Posterior vena cava (tissue), 2 donors: ENCODE measurements at places on chromosomes 7 and 10.

DNA sequence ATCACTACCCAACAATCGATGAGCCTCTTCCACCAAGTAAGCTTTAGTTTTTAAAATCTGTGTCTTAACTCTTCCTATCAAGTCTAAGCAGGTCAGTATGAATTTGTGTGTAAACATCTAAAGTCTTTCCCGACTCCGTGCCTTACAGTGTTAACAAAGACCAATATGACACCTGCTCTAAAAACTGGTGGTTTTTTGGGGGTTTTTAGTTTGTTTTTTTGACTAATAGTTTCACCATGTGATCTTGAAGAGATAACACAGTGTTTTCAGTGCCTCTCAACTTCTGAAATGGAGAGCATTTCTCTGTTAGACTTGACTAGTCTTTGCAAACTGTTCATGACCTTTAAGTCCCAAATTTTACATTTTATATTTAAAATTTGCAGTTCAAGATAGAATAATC, 132.0 kb upstream of the STK17A start:
- DNase-seq = no peak

DNA sequence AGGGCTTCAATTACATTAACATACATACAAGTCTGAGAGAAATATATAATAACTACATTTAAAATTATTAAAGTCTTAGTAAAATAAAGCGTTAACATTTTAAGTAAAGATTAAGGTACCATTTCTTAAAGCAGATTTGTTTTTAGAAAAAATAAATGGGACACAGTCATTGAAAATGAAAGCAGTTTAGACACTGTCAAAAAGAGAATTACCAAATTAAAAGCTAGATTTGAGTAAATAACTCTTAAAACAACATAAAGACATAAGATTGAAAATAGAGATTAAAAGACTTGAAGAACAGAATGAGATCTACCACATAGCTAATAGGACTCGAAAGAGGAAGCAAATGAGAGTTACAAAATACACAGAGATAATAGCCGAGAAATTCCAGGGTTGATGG, 562.2 kb upstream of the FOXK1 start:
- no peak for DNase-seq

GRCh38 chr7:149248777-149249176, 9.3 kb downstream of the ZNF212 start:
- no peak for DNase-seq

DNA sequence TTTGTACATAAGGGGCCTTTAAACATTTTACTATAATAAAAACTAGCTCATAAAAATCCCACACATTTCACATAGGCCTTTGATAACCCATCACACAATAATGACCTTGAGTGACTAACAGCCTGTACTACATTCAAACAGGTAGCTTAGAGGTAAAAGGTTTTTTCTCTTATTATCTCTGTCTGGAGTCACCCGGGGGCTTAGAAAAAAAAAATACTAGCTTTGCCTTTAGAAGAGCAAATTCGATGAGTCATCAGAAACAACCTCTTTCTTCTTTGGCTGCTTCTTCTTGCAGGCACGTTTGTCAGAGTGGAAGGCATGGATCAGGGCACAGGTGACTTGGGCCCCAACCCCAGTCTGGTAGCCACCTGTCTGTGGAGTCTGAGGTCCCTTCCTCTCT, 43.4 kb upstream of the ADO start:
- DNase-seq = no peak

GRCh38 chr7:28558236-28558635, 145.9 kb downstream of the CREB5 start:
- DNase-seq = no peak

- DNase-seq = peak; percentile 96
These were observed 96.5 kb upstream of the TARP start for GRCh38 chr7:38369816-38370493.

DNA sequence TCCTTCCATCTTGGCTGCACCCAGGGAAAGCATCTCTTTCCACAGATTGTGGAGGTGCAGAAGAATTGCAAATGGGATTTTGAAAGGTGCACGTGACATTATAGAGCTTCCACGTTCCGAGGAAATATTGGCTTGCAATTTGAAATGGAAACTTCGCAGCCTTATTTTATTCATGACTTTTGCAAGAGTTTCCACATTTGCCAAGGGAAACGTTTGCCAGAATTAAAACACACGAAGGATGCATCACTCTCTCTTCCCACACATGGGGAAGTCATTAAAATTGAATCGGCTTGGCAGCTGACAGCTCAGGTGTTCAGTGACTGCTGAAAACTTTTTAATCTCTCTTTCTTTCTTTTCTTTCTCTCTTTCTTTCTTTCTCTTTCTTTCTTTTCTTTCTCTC, 475.4 kb upstream of the IGFBP3 start:
- DNase-seq = no peak

DNA sequence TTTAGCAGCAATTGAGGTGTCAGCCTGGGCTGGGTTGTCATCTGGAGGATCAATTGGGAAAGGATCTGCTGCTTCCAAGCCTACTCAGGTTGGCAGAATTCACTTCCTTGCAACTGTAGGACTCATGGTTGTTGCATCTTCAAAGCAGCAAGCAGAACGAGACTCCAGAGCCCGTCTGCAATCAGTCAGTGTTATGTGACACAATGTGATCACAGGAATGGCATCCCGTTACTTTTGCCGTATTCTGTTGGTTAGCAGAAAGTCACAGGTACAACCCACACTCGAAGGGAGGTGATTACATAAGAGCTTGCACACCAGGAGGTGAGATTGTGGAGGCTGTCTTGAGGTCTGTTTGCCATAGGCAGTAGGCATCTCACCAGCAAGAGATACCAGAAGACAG, 15.4 kb upstream of the LYZL1 start:
- no peak for DNase-seq

GRCh38 chr10:1579141-1579491, 158.2 kb downstream of the ADARB2 start:
- DNase-seq = no peak

GRCh38 chr10:22335173-22335933, 9.9 kb upstream of the SPAG6 start:
- DNase-seq = peak; percentile 90

DNA sequence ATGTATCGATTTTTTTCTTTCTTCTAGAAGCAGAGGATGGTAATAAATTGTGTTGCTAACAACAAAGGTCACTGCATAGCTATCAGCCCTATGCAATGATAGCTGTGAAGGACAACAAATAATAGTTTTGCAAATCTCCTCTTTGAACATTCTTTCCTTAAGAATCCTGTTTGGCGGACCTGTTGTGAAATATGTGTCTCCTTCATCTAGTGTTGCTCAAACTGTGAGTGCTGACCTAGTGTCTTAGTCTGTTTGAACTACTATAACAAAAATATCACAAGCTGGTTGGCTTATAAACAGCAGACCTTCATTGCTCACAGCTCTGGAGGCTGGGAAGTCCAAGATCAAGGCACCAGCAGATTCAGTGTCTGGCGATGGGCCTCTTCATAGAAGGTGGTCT, 53.7 kb downstream of the CAV1 start:
- no peak for DNase-seq

DNA sequence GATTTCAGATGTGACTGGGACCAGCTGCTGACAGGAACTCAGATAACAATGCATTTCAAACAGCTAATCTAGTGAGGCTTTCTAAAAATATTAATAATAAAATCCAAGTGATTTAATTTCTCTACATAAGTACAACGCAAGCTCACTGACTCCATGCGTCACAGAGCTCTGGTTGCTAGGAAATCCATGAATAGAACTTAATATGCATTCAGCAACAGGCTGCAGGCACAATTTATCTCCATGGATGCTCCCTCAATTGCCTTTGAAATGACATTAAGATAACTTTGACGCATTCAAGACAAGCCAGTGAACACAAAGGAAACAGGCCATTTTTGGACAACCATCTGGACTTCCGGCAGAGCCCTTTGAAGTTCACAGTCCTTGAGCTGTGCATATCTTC, 118.7 kb upstream of the COL1A2 start:
- no peak for DNase-seq

DNA sequence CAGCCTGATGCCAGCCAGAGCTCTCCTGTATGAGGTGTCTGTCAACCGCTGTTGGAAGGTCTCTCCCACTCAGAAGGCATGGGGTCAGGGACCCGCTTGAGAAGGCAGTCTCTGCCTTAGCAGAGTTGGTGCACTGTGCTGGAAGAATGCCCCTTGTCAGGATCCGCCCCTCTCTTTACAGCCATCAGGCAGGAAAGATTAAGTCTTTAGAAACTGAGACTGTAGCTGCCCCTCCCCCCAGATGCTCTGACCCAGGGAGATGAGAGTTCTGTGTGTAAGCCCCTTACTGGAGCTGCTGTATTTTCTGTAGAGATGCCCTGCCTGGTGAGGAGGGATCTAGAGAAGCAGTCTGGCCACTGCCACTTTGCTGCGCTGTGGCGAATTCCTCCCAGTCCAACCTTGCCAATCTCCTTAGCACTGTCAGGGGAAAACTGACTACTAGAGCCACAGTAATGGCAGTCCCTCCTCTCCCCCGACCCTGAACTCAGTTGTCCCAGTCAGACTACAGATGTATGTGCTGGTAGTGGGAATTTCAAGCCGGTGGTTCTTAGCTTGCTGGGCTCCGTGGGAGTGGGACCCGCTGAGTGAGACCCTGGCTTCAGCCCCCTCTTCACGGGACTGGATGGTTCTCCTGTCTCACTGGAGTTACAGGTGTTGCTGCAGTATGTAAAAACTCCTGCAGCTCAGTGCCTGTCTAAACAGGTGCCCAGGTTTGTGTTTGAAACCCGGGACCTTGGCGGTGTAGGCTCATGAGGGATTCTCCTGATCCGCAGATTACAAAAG, 285.5 kb upstream of the ZWINT start:
- DNase-seq = peak; percentile 80

- DNase-seq = no peak
These were observed 124.6 kb downstream of the PARD3 start for GRCh38 chr10:34690383-34691049.

DNA sequence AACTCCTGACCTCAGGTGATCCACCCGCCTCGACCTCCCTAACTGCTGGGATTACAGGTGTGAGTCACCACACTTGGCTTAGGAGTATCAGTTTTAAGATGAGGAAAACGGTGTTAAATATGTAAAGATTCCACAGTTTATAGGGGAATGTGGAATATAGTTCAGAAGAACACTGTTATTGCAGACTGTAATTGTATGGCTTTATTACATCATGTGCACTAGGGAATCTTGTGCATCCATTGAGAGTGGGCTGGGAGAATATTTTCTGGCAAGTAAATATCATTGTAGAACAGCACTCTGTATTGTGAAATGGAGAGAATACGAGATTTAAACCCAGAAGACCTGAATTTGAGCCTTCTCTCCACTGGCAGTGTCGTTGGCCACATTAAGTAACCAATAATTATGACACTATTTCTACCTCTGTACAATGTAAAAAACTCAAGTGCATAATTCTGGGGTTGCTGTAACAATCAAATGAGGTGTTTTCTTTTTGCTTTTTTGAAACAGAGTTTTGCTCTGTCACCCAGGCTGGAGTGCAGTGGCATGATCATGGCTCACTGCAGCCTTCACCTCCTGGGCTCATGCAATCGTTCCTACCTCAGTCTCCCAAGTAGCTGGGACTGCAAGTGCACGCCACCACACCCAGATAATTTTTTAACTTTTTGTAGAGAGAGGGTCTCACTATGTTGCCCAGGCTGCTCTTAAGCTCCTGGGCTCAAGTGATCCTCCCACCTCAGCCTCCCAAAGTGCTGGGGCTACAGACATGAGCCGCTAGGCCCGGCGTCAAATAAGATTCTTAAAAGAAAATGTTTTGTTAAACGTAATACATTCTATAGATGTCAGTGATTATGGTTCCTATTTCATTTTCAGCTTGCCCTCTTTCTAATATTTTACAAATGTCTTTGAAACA, 12.0 kb upstream of the PARD3 start:
- no peak for DNase-seq

DNA sequence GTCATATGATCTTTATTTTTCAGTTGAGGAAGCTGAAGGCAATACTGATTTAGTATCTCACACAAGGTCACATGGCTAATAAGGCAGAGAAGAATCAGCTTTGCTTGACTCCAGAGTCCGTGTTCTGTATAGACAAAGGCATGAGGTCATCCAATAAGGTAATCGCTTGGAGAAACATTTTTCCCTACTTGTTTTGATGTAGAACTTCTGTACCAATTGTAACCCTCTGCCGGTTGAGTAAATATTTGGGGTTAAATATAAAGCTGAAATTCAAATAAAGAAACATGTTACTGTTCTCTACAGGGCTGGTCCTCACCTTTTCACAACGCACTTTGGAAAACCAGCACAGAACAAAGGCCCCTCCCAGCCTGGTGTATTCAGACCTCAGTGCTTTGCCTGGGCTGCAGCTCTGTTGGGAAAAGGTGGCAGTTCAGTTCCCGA, 83.0 kb upstream of the INSYN2A start:
- DNase-seq = no peak

GRCh38 chr10:76091926-76092325, 660.5 kb downstream of the LRMDA start:
- DNase-seq = no peak

DNA sequence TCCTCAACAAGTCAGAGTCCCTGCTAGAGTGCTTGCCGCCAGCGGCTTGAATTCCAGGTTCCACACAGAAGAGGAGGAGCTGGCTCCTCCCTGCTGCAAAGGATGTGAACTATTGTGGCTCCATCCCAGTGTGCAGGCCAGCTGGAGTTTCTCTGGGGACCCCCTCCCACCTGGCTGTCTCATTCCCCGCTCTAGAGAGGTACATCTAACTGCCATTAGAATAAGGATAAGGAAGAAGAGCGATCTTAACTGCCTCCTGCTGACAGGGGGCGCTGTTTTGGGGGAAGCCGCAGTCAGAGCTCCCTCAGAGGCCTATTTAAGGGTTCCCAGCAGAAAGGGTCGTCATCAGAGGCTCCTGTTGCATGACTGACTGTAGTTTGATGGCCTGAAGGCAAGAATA, 40.8 kb upstream of the HECW1 start:
- DNase-seq = no peak

- no peak for DNase-seq
These were observed 29.4 kb downstream of the PHTF2 start for GRCh38 chr7:77827999-77828398.

DNA sequence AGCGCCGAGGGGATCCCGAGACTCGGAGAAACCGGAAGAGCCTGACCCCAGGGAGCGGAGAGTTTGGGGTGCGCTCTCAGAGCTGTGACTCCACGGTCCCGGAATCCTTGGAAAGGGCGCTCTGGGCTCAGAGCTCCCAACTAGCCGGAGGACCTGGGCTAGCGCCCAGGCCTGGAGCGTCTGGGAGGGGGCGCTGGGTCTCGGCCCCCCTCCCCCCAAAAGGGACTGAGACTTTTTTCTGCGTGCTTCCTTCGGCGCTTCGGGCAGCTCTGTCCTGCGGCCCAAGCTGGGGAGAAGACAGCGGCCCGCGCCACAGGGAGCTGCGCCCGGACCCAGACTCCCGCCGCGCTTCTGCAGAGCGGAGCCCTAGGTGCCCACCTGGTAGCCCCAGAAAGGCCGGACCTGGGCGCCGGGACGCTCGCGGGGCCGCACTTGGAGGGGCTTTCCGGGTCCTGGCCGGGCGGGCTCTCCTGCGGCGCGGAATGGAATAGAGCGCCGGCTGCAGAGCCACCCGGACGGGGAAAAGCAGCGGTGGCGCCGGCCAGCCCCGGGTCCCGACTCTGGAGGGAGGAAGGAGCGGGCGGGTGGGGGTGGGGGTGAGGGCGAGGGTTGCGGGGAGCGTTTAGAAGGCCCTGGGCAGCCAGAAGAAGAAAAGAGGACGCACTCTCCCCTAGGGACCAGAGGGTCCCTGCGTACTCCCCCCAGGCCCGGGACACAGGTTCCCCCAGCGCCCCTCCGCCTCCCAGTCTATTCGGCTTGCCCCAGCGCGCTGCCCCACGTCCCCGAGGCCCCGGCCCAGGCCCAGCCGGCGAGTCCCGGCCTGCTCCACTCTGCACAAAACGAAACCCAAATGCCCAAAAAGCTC, 4.7 kb downstream of the ZNF503 start:
- no peak for DNase-seq
